Effector memory CD8-positive, alpha-beta T cell (primary cell): ENCODE measurements at places on chromosomes 5 and 9.

- no peak for DNase-seq
Measured at GRCh38 chr9:27785714-27786100, 212.4 kb upstream of the C9orf72 start.

DNA sequence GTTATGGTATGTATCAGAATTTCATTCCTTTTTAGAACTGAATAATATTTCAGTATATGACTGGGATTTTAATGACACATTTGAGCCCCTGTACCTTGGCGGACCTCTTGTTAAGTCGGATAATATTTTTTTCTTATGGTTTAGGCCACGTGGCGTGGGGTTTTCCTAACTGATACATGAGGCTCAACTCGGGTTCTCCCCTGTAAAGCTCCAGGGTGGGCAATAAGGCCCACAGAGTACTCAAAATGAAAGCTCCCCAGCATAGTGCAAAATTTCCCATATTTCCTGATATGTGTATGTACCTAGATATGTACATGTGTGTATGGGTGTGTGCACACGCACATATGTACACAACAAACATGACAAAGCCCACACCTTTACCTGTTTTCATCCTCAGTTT is 24.5 kb downstream of the TICAM2 start:
- DNase-seq: no peak

- DNase-seq: no peak
Measured at GRCh38 chr9:89204801-89205200, 26.2 kb upstream of the SHC3 start.

DNA sequence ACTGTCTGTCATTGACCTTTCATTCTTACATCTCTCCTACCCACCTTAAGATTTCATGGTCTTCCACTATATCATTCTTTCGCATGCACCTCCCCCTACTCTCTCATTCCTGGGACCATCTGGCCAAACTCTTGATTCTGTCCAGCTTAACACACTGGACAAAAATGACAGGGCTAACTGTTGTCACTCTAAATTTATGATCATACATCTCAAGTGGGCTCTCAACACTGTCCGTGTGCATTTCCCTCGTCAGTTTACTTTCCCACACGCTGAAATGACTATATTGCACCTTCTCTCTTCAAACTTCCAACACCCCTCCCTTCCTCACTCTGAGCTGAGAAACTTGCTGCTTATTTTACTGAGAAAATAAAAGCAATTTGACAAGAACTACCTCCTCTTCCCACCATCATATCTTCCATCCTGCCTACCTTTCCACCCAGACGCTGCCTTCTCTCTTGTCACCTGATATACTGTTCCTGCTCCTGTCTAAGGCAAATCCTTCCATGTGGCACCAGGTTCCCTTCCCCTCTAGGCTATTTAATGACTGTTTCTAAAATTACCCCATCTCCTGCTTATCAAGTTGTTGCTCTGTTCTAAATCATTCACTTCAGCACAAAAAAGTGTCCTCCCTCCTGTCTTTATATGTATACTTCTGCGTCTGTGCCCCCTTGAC is 8.1 kb upstream of the KLF9 start:
- DNase-seq: no peak

- no peak for DNase-seq
Measured at GRCh38 chr9:87115785-87116184, 168.5 kb upstream of the GAS1 start.

GRCh38 chr9:83056174-83056573 is 6.8 kb downstream of the RASEF start:
- DNase-seq: no peak

DNA sequence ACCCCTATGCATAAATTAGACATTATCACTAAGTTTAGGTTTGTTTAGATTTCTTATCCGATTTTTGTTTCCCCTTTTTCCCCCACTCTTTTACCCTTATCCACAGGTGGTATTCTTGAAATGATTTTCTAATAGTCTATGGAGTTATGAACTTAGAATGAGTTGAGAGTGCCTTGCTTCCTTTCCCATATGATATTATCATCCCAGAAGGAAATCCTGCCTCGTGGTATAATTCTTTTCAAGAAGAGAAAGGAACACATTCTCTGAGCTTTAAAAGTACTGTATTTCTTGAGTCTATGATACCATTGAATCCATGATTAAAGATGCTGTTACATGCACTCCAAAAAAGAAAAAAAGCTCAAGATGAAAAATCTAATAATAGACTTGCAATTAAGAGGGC is 76.9 kb upstream of the ADAMTSL1 start:
- no peak for DNase-seq
